Femur (tissue), 1 donor: ENCODE measurements at places on chromosomes 4 and X.

DNA sequence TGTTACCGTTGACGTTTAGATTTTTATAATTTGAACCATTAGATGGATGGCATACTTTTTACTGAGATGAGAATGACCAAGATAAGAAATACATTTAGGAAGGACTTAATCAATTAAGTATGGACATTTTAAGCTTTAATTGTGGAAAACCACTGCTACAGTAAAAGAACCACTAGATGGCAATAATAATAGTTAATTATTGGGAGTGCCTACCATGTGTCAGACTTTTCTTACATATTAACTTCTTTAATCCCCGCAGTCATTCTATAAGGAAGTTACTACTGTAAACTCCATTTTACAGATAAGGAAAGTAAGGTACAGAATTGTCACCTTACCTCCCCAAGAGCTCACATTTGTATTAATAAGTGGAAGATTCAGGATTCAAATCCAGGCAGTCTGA is 48.5 kb upstream of the MYOZ2 start:
- no peak for DNase-seq

DNA sequence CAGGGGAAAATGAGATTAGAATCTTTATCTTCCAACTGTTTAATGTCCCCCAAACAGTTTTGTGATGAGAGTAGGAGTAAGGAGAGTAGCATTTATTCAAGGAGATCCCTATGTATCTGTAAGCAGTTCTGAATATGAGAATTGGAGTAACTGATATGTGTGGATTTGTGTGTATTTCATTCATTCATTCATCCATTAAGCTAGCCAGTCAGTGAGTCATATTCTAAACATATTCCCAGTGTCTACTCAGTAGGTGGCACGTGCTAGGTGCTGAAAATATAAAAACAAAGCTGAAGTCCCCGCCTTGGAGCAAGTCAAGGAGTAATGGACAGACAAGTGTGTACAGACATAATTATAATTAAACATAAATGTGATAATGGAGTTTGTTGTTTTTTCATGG is 12.4 kb upstream of the STX18 start:
- no peak for DNase-seq

GRCh38 chrX:132740316-132741123 is 217.9 kb downstream of the HS6ST2 start:
- no peak for DNase-seq

DNA sequence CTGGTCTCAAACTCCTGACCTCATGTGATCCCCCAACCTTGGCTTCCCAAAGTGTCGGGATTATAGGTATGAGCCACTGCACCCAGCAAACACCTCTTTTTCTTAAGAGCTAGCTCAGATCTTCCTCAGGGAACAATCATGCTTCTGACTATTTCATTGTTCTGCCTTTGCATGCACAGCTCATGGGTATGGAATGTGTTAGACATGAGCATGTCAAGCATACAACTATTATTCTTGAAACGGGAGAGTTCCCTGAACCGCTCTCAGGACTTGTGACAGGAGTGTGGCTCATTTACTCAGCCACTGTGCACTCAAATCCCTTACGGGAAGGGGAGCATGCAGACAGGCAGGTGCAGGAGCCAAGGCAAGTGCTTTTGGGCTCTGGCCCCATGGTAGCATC is 231.7 kb upstream of the TAPT1 start:
- DNase-seq = no peak

- no peak for DNase-seq
Measured at GRCh38 chrX:7112071-7112470, 35.4 kb upstream of the STS start.

GRCh38 chr4:147813109-147813773 is 81.4 kb downstream of the ARHGAP10 start:
- DNase-seq = no peak

- no peak for DNase-seq
Measured at GRCh38 chr4:27946799-27947198, 1086.2 kb downstream of the STIM2 start.
